ENCODE measurements at places on chromosomes 13 and 19.
A peak's percentile ranks its signal among the peaks of the same experiment; 100 is the strongest.

DNA sequence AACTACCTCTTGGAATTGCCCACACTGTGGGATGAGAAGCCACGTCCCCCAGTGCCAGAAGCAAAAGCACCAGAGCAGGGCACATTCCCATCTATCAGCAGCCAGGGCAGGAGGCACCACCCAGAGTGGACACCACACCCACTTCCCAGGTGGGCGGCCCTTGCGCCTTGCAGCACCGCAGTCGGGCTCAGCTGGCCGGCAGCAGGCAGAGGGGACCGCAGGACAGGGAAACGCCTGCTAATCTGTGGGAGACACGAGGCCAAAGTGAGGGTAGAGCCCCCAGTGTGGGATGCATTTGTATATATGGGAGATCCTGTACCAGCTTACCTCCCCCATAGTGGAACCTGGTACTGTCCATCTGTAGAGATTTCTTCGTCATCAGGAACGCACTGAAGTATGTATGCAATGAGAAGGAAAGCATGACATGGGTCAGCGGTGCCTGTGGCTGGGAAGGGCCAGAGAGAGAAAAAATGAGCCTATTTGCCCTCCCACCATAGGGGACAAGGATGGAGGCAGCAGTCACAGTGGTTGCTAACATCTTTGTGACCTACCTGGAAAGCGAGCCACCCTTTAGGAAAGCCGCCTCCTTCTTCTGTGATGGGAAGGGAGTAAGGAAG is 30.9 kb upstream of the NPAS1 start:
- DNase-seq, result no peak

DNA sequence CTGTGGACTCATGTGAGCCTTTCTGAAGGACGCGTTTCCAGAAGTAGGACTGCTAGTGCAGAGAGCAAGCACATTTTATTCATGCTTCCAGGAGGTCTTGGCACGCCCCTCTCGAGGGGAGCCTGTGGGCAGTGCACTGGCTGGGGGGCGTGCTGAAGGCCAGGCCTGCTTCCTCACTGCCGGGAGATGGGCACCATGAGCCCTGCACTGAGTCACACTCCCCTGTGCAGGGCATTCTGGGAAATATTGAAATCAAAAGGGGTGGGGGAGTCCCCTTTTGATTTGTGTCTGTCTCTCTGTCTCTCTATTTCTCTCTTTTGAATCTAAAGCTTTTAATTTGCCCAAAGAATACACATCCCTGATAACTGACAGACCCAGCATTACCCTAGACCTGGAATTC is 34.0 kb downstream of the DPF1 start:
- no peak for DNase-seq

DNA sequence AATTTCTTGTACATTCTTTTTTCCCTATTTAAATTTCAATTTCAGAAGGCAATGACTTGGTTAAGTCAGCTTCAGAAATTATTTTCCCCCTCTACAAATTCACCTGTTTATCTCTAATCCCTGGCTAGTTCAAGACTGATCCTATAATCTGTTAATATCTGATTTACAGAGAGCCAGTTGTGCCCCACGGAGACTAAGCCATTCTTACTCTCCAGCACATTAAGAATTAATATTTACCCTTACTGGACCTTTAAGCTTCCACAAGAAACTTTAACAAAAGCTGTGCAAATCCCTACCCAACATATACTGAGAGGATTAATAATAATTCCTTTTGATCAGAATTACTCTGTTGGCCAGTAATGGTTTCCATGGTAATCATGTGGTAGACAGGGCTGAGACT is 786.2 kb downstream of the PCDH9 start:
- no peak for DNase-seq

- DNase-seq, result no peak
Measured at GRCh38 chr13:34748073-34748472, 194.0 kb upstream of the NBEA start.

DNA sequence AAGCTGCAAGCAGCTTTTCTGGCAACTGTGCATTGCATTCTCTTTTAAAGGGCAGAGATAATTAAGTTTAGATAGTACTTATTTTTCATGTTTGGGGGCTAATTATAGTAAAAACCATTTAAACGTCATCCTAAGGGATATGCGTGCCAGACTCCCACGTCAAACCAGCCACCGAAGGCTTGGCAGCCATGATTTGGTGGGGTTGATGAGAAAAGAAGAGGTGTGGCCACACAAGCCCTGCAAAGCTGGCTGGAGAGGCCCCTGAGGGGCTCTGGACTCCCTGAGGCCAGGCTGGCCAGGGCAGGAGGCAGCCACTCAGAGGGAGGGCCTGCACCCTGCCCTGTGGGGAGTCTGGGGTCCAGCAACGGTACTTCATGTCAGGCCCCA is 17.5 kb downstream of the PEPD start:
- no peak for DNase-seq

GRCh38 chr13:43835701-43836100 is 43.8 kb downstream of the CCDC122 start:
- DNase-seq, result no peak

DNA sequence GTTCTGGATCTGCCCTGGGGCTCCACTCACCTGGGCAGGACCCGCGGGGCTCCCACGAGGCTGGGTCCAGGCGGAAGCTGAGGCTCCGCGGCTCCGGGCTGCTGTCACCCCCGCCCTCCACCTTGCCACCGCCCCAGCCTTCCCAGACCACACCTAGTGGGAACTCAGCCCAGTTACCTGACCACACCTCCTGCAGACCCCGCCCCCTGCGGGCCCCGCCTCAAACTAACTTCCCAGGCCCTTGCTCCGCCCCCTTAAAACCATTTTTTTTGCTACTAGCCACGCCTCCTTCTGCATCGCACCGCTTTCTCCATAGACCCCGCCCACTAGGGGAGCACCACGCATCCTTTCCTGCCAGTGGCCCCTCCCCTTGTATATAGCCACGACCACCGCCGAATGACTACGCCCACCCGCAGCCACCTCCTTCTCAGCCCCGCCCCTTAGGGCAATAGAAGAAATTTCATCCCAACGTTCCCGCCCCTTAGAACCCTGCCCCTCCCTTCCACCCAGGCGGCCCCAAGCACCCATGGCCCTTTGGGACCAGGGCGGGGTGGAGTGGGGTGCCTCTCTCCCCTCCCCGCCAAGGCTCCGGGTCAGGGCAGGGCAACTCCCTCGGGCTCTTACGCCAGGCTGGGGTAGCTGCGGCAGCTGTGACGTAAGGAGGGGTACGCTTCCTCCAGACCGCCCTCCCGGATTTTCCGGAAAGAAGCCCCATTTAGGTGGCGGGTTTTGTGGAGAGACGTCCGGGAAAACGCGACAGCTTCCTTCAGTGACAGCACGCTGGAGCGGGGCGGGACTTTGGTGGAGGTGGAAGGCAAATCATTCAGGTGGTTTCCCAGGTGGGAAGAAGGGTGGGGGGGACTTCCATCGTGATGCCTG is at the start of gene SH2D3A:
SH2D3A (minus strand) TSS at position 79 of the 879 bp plus-strand sequence. CDS start 3,687 bp downstream, outside the sequence.
- peak; percentile 89 for DNase-seq

- DNase-seq, result no peak
Measured at GRCh38 chr19:17411801-17412200, 6.4 kb upstream of the BST2 start.

Data from T-helper 2 cell (primary cell).